ENCODE measurements at places on chromosomes 16 and 17.

GRCh38 chr17:1931844-1932579 is 93.1 kb downstream of the RTN4RL1 start:
- DNase-seq, result peak; percentile 57

DNA sequence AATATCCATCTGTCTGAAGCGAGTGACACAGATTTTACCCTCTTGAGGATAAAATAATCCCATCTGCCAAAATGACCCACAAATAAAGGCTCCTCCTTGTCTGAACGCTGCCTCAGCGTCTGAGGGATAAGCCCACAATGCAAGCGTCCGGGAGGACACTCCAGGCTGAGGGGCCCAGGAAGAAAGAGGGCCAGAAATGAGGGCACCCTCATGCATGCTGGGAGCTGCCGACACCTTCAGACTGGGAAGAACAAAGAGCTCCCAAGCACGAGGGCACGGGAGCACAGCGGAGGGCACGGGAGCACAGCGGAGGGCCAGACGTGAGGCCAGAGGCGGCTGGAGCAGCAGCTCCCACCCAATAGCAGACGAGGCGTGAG is 126.9 kb downstream of the ZNF778 start:
- no peak for DNase-seq

- no peak for DNase-seq
Measured at GRCh38 chr17:19369107-19369778, 6.7 kb upstream of the B9D1 start.

DNA sequence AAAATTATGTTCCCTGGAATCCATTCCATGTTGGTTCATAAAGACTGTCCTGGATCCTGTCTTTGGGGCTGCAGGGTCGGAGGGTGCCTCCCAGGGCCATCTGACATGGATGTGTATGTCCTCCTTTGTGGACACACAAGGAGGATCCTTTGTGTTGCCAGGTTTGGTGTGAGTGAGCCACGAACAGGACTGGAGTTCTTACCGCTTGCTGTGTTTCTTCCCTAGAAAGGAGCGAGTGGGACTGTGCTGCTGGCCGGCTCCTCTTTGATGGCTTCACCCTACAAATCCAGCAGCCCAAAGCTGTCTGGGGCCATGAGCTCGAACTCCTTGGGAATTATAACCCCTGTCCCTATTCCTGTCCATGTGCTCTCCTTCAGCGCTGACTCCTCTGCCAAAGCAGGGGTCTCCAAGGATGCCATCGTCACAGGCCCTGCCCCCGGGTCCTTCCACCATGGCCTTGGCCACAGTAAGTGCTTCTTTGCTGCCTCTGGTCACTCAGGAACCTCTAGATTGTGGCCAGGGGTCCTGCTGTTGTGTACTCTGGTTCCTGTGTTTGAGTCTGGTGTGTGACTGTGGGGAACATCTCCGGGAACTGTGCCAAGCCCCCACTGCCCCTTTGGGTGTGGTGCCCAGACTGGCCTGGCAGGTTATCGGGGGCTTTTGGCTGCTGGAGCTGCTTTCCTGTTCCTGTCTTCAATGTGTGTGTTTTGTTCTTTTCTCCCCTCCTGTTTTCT is 29.5 kb downstream of the UBN1 start:
- DNase-seq, result no peak

DNA sequence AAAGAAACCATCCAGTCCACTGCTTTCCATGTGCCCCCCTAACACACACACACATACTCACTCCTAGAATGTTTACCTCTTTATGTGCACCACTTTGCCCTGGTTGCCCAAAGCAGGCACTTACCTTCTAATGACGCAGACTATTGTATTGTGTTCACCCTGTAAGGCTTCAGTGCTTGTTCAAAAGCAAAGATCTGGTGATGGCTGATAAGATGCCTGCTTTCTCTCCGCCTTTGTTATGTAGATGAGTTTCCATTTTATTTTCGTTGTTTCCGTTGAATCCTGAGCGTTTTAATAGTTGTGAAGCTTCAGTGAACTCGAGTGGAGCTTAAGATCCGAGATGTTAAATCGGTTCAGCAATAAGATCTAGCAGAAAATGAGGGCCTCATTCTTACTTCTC is 452.7 kb downstream of the TMEM114 start:
- no peak for DNase-seq

- DNase-seq, result peak; percentile 23
Measured at GRCh38 chr17:56597495-56597990, 4.0 kb downstream of the NOG start.

Data from NT2/D1 (cell line).